GM12864 (cell line): ENCODE measurements at places on chromosomes 13 and 19.

- DNase-seq, result no peak
These were observed 15.5 kb upstream of the KIR3DL3 start for GRCh38 chr19:54708781-54709180.

DNA sequence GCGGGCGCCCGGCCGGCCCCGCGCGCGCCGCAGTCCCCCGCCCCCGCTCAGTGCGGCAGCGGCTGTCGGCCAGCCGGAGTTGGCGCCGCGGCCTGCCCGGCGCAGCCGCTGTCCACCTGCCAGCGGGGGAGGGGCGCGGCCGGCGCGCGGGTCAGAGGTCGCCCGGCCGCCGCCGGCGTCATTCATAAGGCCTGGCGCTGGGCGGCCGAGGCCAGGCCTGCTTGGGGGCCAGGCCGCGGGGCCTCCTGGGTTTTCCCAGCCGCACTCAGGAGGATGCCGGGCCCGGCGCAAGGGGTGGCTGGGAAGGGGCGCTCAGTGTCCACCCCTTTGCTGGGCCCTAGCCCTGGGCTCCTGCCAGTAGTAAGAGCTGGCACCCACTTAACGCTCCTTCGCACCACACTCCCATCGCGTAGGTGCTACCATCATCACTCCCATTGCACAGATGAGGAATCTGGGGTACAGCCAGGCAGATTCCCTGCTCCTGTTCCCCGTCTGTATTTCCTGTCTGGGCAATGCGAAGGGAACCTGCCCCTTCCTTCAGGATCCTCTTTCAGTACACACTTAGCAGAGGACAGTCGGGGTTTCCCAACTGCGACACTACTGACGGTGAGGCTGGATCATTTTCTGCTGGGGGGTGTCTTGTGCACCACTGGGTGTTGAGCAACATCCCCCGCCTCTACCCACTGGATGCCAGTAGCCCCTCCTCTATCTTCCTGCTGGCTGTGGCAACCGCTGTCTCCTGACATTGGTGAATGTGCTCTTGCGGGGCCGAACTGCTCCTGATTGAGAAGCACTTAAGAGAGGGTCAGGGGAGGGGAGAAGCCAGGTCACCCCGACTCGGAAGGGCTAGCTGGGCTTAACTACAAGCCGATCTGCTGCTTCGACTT is 846 bp upstream of the PRKACA start:
- DNase-seq, result no peak

GRCh38 chr13:25345576-25345975 is 26.2 kb upstream of the ATP8A2 start:
- DNase-seq, result no peak

GRCh38 chr13:105920370-105920769 is 615.1 kb downstream of the EFNB2 start:
- no peak for DNase-seq

- no peak for DNase-seq
These were observed 61.8 kb downstream of the RAB20 start for GRCh38 chr13:110499621-110500281.

- no peak for DNase-seq
These were observed 17.1 kb downstream of the ZNF823 start for GRCh38 chr19:11721681-11722080.

DNA sequence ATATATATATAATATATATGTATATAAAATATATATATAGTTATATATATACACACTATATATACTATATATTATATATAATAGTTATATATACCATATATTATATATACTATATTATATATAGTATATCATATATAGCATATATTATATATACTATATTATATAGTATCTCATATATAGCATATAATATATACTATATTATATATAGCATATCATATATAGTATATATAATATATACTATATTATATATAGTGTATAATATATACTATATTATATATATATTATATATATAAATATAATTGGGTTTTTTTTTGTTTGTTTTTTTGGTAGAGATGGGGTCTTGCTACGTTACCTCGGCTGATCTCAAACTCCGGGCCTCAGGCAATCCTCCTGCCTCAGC is 11.6 kb upstream of the HNRNPL start:
- DNase-seq, result no peak

DNA sequence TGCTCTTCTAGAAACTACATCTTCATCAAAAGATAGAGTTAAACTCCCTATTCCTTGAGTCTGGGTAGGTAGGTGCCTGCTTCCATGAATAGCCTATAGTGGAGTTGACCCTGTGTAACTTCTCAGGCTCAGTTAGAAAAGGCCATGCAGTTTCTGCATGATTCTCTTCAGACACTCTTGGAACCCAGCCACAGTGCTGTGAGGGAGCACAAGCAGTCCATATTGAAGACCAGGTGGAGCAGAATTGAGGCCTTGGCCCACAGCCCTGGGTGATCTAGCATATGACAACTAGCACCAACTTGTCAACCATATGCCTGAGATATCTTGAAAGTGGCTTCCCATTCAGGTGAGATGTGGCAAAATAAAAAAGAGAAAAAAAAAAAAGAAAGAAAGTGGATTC is 10.3 kb upstream of the PAN3 start:
- DNase-seq, result no peak

GRCh38 chr19:19371059-19371458 is 34.4 kb upstream of the GATAD2A start:
- no peak for DNase-seq

- no peak for DNase-seq
These were observed 122.4 kb downstream of the TRPC4 start for GRCh38 chr13:37747071-37747612.

- DNase-seq, result no peak
These were observed 6.0 kb upstream of the PRX start for GRCh38 chr19:40419066-40419612.

DNA sequence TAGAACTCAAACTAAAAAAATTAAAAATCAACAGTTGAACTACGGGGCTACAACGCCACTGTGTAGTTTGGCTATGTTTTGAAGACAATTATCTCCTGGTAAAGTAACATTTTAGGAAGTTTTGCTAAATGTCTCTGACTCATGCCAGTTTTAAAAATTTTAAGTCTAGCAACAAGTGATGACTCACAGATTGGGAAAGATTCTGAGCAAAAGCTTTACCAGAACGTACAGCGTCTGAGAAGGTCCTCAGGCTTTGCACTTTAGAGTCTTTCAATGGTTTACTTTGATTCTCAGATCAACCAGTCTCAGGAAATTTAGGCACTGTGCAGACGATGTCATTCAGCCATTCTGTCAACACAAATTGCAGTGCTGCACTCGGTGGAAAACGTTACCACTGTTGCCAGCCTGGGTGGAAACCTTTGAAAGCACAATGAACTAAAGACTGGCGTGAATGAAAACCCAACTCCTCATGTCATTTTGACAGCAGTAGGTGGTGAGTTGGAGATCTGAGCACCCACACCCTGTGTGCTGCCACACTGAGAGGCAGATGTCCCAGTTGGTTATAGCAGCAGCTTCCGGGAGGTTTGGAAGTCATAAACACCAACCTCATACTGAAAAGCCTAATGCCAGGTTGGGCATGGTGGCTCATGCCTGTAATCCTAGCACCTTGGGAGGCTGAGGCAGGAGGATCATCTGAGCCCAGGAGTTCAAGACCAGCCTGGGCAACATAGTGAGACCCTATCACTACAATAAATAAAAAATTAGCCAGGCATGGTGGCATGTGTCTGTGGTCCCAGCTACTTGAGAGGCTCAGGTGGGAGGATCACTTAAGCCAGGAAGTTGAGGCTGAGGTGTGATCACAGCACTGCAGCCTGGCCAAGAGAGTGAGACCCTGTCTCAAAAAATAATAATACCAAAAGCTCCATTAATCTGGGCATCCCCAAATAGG is 6.3 kb upstream of the WTIP start:
- DNase-seq, result no peak

DNA sequence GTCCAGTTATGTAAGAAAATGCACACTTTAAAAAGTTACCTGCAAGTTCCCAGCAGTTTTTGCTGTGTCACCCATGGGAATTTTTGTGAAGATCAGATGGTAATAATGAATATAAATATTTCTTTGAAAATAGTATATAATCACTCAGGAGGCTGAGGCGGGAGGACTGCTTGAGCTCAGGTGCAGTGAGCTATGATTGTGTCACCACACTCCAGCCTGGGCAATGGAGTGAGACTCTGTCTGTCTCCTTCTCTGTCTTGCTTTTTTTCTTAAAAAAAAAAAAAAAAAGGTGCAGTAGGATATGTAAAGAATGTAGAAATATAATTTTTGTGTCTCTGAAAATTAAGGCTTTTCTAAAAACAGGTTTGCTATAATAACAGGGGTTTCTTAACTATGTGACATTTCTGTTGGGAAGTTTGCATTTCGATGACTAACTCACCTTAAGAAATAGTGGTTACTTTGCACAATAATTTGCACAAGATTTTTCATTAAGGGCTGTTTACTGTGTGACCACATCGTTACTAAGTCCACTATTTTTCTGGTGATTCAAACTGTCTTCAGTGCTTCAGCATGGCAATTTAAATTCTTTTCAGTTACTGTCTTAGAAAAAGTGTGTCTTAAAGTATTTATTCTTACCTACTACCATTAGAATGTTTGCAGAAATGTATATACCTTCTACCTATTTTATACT is 37.3 kb downstream of the DNAJC3 start:
- DNase-seq, result no peak

DNA sequence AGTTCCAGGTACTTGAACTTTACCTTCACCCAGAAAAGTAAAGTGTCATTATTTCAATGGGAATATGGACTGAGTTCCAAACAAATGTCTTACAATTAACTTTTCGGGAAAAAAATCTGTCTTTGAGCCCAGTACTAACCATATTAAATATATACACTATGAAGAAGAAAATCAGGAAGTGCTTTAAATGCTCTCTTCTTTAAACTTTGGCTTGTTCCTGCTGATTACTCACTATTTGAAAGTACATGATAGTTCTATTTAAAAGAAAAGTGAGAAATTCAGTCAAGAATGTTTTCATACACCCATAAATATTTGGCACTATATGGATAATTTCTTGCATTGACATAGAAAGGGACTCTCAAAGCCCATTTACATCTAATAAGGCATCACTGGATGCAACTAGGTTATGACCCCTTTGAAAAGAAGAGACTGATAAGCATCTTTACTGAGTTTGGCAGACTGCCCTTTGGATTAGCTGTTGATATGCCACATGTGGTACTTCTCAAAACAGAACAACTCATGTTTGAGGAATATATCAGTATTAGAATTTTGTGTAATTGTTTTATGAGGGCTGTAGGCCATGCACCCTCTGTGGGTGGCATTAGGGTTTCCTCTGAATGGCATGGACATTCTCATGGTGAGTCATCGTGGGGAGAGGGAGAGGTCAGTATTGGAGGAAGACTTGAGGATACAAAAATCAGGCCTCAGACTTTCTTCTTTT is 25.0 kb upstream of the VWA8 start:
- DNase-seq, result no peak

- no peak for DNase-seq
These were observed 53.9 kb upstream of the GAS6 start for GRCh38 chr13:113917594-113918371.

- no peak for DNase-seq
These were observed 52.5 kb downstream of the MTUS2 start for GRCh38 chr13:28872427-28873176.

DNA sequence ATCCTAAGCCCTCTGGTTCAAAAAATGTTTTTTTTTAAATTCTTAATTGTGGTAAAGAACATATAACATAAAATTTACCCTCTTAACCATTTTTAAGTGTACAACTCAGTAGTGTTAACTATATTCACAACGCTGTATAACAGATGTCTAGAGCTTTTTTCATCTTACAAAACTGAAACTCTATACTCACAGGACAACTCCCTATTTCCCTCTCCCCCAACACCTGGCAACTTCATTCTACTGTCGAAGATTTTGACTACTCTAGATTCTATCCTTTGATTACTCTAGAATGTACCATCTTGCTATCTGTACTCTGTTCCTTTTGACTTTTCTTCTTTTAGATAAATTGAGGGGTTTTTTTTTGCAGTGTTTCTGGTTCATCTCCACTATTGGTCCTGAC is 200.4 kb downstream of the KLF12 start:
- no peak for DNase-seq

DNA sequence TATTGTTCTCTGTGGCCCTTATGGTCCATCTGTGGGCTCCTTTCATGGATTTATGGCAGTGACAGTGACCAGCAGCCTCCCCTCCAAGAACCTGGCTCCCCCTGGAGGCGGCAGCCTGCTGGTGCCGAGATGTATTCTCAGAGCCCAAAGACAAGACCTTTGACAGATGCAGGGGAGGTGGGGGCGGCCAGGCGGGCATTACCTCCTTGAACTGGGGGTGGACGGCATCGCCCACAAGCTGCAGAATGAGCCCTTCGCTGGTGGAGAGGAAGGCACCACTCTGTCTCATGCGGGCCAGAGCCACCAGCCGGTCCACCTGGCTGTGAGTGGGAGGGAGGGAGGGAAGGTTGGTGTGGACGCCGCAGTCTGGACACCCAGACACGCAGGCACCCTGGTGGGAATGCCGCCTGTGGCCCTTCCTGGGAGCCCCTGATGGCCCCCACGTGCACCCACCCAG is 6.6 kb downstream of the ISOC2 start:
- no peak for DNase-seq

DNA sequence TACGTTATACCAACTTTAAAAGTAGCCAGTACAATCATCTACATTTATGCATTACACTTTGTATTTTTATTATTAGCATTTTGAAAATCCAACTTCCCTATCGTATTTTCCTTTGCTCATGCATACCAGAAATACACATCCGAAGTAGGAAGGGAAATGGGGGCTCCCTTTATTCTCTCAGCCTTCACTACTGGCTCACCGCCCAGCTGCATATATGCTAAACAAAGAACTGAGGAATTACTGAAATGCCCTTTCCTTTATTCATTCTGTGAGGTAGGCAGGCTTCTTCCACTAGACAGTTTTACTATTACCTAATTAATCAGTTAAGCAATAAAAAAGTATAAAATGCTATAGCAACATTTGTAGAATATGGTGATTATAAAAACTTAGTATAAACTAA is 291.6 kb downstream of the KLF12 start:
- DNase-seq, result no peak

DNA sequence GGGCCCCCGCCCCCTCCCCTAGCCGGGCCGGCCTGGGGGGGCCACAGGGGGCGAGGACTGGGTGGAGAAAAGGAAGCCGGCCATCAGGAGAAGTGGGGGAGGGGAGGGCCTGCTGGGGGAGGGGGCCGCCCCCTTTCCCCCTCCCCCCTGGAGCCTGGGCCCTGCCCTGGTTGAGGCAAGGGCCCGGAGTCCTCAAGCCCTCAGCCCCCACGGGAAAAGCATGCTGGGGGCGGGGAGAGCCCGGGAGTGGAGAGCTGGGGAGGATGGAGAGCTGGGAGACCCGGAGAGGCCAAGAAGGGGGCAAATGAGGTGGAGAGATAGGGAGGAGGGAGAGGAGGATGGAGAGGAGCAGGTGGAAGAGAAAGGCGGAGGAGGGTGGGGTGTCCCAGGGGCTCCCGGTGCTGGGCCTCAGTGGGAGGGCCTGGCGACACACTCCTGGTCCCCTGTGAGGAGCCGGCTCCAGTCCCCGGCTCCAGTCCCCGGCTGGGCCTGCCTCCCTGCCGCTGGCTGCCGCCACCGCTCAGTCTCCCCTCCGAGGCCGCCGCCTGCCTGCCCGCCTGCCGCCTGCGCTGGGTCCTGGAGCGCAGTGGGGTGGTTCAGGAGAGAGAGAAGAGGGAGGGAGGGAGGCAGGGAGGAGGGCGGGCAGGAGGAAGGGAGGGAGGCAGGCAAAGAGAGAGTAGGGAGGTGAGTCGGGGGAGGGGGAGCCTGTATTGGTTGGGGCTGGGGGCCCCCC is at the start of gene GRIK5:
TSS of gene GRIK5 (minus strand) at position 588 of the 733 bp plus-strand sequence. CDS start 4,436 bp downstream, outside the sequence.
- no peak for DNase-seq

- no peak for DNase-seq
These were observed 385.2 kb downstream of the PCDH20 start for GRCh38 chr13:61030445-61030844.

- DNase-seq, result no peak
These were observed 11.5 kb upstream of the CAPNS1 start for GRCh38 chr19:36128392-36128736.
